ENCODE measurements at places on chromosomes 7 and 10.

DNA sequence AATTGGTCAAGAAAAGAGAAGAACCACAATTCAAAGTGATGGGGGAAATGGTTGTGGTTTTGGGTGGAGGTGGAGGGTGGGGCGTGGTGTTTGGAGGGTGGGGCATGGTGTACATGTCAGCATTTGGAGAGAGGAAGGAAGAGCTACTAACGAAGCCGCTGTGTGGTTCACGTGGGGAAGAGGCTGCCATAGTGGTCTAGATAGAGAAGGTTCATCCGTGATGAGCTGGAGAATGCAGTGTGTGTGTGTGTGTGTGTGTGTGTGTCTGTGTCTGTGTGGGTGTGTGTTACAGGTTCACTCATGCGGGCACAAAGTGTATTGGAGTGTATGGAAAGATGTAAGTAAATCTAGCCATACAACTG is 6.1 kb upstream of the VCL start:
- no peak for DNase-seq

DNA sequence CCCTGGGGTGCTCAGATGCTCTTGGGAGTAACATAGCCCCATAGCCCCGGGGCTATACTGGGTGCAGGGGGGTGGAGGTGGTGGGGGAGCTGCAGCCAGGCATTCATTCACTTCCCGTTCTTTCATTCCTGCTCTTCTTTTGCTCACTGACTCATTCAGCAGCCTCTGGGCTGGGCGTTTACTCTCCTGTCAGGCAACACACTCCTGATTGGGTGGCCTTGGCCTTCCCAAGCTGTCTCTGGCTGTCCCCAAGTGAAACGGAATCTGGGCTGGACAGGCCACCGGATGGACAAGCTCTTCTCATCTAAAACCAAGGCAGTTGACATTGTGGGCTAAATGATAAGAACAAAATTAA is 34.6 kb downstream of the CHST3 start:
- DNase-seq: no peak

- no peak for DNase-seq
Measured at GRCh38 chr10:101336382-101336781, 17.6 kb upstream of the BTRC start.

DNA sequence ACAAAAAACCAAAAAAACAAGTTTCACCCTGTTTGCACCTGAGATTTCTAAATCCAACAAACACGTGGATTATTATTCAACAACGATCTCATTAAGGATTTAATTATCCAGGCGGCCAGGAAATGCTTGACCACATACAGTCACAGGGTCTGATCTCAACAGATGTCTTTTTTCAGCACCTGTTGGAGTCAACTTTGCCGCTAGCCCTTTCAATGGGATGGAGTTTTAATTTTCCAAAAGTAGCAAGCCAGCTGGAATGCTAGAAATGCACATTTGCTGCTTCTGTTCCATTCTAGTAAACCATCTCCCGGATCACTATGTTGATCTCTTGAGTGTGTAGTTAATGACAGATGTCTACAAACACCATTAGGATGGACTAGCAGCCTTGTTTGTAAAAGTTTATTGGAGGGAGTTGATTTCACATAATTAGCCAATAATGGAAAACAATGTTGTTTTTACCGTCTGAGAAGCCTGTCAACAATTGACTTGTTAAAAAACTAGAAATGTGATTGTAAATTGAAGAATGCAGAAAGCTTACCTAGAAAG is 64.2 kb upstream of the DKK1 start:
- DNase-seq: no peak

- DNase-seq: peak; percentile 69
Measured at GRCh38 chr7:135326636-135327280, 93.1 kb downstream of the STRA8 start.

- no peak for DNase-seq
Measured at GRCh38 chr7:114678116-114678515, 243.8 kb upstream of the MDFIC start.

DNA sequence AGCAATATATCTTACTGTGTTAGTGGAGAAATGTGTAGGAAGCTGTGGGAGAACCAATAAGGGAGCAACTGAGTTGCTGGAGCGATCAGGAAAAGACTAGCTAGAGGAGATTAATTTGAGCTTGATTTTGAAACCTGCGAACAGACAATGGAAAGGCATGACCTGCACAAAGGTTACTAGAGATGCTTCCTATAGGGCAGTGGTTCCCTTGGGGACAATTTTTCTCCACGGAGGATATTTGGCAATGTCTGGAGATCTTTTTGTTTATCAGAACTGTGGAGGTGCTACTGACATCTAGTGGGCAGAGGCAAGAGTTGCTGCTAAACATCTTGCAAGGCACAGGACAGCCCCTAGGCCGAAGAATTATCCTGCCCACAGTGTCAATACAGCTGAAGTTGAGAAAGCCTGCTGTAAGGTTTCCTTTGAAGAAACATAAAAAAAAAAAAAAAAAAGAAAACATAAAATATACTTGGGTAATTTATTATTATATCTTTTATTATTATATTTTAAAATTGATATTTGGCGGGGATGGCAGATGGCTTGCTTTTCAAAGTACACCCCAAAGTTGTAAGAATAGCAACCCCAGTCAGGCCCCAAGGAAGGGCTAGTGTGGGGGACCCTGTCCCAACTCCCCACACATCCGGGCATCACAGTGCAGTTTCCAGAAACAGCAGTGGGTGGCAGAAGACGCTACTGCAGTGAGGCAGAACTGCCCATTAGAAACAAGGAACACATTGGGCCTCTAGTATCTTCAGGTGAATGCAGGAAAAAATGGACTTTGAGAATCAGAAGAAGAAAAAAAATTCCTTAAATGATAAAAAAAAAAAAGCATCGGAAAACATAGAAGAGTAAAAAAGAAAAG is 481.6 kb downstream of the SH2D4B start:
- DNase-seq: no peak

GRCh38 chr7:98464558-98464940 is 63.7 kb upstream of the BAIAP2L1 start:
- no peak for DNase-seq

DNA sequence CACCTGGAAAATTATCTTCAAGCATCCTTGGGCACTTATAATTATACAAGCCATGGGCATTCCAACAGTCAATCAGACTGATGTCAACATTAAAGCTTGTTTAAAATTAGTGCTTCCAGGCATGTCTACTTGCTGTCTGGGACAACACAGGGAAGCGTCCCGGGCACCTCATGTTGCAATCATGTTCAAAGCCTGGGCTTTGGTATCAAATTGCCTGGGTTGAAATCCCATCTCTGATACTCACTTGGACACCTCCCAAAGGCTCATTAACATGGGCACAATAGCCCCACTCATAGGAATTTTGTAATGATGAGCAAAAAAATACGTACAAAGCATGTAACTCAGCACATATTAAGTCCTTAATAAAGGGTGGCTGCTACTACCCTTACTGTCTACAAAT is 14.4 kb downstream of the AIFM2 start:
- DNase-seq: no peak

GRCh38 chr7:7231000-7231399 is 48.7 kb downstream of the C1GALT1 start:
- DNase-seq: no peak

DNA sequence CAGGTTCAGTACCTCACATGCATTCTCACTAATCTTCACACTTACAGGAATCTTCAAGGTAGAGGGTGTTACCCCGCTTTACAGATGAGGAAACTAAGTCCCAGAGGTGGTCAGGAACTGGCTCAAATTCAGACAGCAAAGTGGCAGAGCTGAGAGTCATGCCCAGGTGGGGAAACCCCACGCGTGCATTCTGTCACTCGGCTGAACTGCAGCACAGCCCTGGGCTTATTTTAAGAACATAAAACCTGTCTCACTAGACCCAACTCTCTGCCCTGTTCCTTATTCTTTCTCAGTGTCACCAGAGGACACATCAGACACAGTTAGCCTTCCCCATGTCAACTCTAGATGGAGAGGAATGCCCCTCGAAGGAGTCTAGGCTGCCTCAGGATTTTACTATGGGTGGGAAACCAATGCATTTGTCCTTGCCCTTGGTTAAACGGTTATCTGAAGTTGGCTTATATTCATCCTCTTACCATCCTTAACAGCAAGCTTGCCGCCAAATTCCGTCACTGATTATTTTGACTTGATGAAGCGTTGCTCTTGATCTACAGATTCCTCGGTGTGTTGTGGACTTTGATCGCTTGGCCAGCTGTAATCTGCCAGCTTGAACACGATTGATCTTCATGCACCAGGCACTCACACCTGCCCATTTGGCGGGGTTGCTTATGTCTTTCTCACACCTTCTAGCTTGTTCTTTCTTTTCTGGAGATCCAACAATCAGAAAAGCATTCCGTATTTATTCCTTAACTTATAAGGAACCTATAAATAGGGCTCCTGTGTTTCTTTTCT is 627.9 kb downstream of the SDK1 start:
- no peak for DNase-seq

DNA sequence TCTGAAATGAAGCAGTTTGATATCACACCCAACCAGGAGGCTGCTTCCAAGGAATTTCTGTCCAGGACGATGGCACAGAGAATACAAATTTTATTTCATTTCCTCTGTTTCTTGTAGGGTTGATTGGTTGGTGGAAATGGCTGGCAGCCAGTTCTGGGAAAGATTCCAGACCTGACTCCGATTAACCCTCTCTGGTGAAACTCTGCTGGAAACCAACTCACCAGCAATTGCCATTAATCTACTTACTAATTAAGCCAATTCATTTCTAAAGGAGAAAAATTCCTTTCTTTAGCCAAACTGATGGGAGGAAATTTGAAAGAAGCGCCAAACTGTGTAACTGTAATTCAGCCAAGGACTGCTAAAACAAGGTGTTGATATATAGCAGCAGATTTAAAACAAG is 10.7 kb downstream of the PTF1A start:
- DNase-seq: no peak

GRCh38 chr7:41875513-41875912 is 172.6 kb upstream of the INHBA start:
- no peak for DNase-seq

GRCh38 chr7:139762886-139763285 is 14.9 kb downstream of the HIPK2 start:
- peak; percentile 76 for DNase-seq

DNA sequence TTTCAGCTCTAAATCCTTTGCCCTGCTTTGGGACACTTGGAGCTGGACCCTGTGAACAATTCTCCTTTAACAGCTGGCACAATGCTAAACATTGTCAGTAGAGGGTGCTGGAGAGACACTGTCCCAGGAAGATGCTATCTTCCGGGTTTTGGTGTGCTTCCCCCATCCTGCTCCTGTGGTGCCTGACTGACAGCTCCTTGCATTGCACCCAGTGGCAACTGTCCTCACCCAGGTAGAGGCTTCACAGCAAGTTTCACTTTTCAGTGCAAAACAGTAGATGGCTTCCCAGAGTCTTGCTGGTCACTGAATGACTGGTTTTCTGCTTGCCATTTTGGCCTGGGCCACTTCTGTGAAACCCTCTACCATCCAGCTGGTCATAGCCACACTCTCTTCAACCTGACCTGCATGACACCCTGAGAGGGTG is 77.3 kb downstream of the CDC14C start:
- DNase-seq: no peak

DNA sequence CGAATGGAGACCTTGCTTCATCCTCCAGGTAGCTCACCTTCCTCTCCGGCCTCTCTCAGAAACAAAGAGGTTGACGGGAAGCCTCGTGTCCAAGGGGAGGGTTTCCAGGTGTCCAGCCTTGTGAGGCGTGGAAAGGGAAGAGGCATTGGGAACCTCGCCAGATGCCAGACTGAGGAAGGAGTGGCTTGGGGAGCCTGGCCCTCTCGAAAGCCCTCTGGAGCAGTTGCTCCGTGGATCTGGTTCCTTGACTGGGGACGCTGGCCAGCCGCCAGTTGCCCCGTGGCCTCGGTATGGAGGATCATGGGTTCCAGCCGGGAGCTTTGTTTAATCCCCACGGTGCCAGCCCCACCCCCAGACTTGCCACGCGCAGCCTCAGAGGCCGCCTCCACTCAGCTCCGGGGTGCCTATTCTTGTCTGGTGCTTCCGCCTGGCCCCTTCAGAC is 30.3 kb upstream of the SUN1 start:
- DNase-seq: no peak

DNA sequence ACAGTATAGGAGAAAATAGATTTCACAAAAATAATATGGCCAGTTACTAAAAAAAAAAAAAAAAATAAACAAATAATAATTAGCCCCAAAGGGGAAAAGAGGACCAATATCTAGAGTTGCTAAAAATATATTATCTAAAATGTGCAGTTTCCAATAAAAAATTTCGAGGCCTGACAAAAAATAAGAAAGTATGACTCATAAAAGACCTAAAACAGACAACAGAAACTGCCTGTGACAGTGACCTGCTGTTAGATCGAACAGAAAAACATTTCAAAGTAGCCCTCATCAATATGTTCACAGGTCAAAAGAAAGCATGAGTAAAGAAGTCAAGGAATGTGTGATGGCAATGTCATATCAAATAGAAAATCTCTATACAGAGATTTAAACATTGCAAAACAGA is 11.8 kb upstream of the TSPAN12 start:
- DNase-seq: no peak

- no peak for DNase-seq
Measured at GRCh38 chr7:566100-566499, 46.5 kb upstream of the PDGFA start.

GRCh38 chr10:111934931-111935330 is 248.6 kb downstream of the GPAM start:
- DNase-seq: no peak

DNA sequence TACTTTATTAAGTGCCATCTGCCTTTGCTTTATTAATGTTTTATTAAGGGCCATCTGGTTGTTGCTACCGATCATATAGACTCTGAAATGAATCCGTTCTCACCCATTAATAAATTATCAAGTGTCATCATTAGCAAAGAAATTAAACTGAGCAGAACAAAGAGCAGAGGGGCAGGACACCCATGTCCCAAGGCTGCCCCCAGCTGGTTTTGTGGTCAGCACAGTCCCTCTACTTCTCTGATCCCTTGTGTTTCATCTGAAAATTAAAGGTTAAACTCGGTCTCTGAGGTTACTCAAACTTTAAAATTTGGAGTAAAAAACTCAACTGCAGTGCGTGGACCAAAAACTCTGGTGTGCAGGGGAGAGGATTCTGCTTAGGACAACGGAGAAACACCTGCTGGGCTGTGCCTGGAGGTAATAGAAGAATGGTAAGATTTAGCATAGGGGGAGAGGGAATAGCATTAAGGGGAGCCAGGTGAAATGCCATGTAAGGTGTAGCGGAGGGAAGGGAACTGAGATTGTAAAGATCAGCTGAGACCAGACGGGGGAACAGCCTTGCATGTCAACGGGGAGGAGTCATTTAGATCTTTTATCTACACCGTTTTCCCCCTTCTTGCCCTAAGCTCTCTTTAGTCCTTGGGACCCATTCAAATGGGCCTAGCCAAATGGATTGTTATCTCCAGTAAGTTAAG is 10.8 kb upstream of the GSDME start:
- no peak for DNase-seq

- DNase-seq: no peak
Measured at GRCh38 chr7:138325434-138325833, 134.6 kb upstream of the TRIM24 start.
